Sigmoid colon (tissue), 7 donors: ENCODE measurements at places on chromosomes 11 and 22. TPM values are rescaled to one million over a fixed set of nuclear protein-coding genes. Genes with fewer than 3 reads are reported as not detected.

The TPP1 gene
- 43.9 TPM for total RNA-seq

The TMEM191B gene
- not detected for total RNA-seq

The OR5L2 gene
- total RNA-seq, result not detected

GRCh38 chr11:35282221-35282882, 137.0 kb downstream of the SLC1A2 start:
- no peak overlapping the region for H3K4me3 ChIP-seq
- H3K4me1 ChIP-seq, result peaks cover 12% of the 10 kb centered on the region
- H3K27ac ChIP-seq, result peak overlapping the region; percentile 54
- H3K36me3 ChIP-seq, result no peaks in the 10 kb centered on the region
- H3K27me3 ChIP-seq, result no peaks in the 10 kb centered on the region
